ENCODE measurements at places on chromosomes 12 and 14.

DNA sequence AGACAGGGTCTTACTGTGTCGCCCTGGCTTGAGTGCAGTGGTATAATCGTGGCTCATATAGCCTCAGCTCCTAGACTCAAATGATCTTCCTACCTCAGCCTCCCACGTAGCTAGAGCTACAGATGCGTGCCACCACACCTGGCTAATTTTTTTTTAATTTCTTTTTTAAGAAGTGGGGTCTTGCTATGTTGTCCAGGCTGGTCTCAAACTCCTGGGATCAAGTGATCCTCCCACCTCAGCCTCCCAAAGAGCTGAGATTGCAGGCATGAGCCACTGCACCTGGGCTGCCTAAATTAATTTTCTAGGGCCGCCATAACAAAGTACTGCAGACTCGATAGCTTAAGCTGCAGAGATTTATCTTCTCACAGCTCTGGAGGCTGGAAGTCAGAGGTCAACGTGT lies 9.1 kb downstream of the LTBR start:
- no peak for DNase-seq

GRCh38 chr14:68822132-68822651 lies 29.3 kb upstream of the ZFP36L1 start:
- DNase-seq, result no peak

- peak; percentile 75 for DNase-seq
These were observed 11.0 kb downstream of the PTGER2 start for GRCh38 chr14:52325126-52325525.

- no peak for DNase-seq
These were observed 39.4 kb upstream of the FUT8 start for GRCh38 chr14:65373016-65373670.

DNA sequence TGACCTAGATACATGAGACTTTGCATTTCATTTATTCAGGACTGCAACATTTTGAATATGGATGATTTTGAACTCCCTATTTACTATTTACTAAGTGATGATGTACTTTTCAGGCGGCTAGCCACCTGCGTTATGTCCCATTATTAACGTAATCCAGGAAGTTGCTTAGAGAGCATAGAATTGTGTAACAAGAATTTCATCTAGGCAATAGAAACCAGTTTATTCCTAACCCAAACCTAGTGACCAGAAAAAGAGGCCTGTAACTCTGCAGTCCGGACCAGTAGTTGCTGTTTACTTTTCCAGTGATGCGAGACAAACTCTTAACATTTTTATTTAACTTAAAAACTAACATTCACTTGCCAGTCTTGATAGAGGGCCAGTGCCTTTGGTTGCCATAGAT lies 12.3 kb downstream of the NUDT4 start:
- no peak for DNase-seq

All from astrocyte of the cerebellum (primary cell).